ENCODE measurements at places on chromosomes 2 and 18.
A peak's percentile ranks its signal among the peaks of the same experiment; 100 is the strongest.

- peak; percentile 49 for DNase-seq
Measured at GRCh38 chr2:3423492-3424170, 44.1 kb downstream of the TRAPPC12 start.

GRCh38 chr18:78911751-78912283, 67.8 kb upstream of the SALL3 start:
- no peak for DNase-seq

DNA sequence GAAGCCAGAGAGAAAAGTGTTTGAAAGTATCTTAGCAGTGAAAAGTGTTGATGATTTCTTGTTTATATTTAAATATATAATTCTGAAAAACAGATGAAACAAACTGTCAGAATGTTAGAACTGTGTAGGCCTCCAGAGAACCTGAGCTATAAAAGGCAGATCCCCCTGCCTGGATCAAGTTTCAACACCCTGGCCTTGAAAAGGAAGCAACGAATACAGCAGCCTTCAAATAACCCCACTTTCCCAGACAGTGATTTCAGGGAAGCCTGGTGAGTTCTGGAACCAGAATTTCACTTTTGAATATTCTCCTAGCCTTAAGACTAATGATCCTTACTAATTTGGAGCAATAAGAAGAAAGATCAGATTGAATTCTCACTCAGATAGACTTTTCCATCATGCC, 13.3 kb upstream of the TRIM43 start:
- DNase-seq: no peak

DNA sequence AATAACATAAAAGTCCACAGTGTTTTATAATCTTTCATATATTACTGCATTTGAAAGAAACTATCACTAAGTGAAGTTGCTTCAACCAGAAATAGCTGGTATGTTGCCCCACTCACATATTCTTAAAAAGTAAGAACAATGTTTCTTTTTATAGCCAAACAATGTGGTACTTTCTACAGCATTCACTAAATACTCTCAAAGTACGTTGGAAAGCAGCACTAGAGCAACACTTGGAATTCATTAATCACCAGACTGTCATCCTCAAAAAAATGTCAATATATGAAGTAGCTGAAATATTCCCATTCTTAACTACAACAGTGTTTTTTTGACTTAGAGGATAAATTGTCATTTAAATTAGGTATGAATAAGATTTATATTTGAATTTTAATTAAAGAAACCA, 32.8 kb downstream of the COBLL1 start:
- DNase-seq: no peak

DNA sequence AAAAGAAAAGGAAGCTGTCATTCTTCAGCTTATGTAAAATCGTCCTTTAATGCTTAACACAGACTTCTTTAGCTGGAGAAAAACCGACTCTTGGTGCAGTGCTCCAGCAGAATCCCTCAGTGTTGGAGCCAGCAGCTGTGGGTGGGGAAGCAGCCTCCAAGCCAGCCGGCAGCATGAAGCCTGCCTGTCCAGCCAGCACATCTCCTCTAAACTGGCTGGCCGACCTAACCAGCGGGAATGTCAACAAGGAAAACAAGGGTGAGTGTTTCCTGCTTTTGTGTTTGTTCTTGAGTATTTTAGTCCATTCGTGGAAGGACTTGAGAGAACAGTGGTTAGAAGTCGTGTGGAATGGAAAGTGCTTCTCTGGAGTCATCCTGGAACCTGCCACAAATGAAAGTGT, 38.9 kb downstream of the KDM3A start:
- DNase-seq: no peak

DNA sequence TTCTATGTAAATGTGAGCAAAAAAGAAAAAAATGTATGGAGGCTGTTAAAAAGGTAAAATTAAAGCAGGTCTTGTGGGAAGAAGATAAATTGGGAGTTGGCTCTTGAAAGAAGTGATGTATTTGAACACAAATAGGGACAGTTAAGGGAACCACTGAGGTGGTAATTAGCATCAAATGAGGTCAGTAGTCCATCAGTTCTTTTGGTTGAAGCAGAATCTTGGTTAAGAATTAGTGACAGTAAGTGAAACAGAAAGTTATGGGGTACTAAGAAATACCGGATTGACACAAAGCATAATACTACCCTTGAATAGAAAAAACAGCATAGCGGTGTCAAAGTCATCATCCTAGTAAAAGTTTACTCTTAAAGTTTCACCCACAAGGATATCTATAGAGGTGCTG, 352.6 kb upstream of the VRK2 start:
- no peak for DNase-seq

- no peak for DNase-seq
Measured at GRCh38 chr2:105882920-105883435, 138.3 kb downstream of the NCK2 start.

- no peak for DNase-seq
Measured at GRCh38 chr2:223944166-223944702, 901 bp downstream of the WDFY1 start.

- DNase-seq: no peak
Measured at GRCh38 chr2:63012541-63012940, 38.1 kb upstream of the OTX1 start.

DNA sequence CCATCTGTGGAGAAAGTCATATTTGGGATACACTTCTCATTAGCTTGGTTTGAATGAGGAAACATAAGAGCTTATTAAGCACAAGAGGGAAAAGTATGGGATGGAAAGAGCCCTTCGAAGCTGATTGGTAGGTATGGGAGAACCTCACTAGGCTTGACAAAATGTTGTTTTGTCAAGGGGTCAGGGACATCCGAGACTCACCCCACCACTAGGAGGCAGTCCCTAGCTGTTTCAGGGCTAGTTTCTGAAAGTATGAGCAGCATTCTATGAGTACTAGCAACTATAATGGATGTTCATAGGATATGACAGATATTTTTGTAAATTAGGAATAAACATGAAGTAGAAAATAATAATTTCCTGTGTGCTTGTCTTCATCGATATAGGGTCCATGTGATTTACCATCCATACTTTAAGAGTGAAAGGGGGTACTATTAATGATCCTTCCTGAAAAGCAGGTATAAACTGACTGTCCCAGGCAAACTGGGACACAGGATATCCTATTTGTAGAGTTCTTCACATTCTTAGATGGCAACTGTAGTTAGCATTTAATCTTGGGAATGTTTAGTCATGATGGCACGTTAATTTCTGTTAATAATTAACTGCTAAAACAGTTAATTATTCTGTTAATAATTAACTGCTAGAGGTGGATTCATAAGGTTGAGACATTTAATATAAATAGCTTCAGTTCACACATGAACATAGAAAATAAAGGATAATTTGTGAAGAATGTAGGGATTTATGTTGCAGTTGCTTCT, 28.4 kb downstream of the OTX1 start:
- DNase-seq: no peak

DNA sequence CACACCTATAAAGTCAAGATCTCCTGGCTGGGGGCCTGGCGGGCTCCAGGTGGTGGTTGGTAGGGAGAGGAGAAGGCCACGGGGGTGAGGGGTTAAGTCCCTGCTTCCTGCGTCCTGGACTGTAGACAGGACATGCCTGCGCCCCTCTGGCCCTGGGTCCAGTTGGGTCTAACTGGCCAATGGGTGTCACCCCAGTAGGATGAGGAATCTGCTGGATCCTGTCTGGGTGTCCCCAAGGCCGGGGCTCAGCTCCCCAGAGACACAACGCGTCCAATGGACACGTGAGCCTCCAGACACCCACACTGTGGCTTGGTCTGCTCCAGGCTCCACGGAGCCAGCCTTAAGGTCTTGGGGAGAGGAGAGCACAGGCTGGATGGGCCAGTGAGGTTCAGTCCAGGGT, 19.6 kb downstream of the AQP12A start:
- no peak for DNase-seq

DNA sequence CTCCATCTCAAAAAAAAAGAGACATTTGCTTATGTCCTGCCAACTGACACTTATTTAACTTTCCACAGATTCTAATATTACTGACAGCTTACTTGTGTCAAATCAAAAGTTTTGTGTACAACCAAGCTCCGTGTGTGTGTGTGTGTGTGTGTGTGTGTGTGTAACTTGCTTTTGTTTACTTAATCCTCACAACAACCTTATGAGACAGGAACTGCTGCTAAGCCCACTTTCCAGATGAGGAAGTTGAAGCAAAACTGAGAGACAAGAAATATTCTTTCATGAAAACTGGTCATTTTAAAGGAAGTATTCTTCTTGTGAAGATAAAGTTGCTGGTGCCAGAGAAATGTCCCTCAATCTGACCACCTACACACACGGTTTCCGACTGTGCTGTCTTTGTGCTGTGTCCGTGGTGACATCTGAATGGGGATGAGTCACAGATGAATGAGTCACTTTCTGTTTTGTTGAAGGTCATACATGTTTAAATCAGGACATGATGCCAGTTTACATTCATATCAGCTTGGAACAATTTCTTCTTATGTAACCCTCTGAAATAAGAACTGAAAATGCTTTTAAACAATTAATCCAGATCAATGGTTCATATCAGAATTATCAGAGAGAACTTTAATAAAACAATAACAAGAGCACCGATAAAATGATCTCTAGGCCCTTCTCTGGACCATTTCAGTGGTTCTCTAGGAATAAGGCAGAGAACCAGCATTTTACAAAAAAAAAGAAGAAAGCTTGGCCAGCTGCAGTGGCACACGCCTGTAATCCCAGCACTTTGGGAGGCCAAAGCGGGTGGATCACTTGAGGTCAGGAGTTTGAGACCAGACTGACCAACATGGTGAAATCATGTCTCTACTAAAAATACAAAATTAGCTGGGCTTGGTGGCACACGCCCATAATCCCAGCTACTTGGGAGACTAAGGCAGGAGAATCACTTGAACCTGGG, 95.5 kb downstream of the THNSL2 start:
- DNase-seq: no peak

DNA sequence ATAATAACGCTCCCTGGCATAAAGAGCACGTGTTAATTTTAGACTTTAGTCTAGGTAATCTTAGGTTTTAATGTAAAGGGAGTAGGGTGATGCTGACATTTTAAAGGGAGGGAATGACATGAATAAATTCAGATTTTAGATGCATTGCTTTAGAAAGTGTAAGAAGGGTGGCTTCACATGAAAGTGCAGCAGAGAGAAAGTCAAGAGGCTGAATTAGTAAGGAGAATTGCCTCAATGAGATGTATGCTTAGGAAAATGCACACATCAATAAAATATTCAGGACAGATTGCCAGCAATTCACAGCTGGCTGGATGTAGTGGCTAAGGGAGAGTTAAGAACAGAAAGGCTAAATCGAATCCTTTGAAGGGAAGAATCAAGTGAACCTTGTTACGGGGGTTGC, 165.5 kb upstream of the CDH19 start:
- DNase-seq: no peak

DNA sequence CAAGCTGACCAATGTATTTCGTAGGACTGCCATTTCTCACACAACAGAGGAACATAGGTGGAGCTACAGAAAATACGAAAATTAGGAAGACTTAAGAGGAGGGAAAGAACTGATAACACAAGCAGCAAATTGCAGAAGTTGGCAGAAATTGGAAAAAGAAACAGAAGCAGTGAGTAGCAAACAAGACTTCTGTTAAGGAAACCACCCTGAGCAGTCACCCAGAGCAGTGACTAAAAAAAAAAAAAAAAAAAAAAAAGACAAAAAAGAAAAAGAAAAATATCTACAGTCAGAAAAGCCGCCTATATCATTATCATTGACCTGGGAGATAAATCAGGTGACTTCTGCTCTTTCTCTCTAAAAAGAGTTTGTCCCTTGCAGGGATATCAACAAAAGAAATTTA, 21.4 kb downstream of the STK17B start:
- DNase-seq: no peak

- DNase-seq: no peak
Measured at GRCh38 chr2:134683561-134684112, 35.2 kb downstream of the TMEM163 start.

DNA sequence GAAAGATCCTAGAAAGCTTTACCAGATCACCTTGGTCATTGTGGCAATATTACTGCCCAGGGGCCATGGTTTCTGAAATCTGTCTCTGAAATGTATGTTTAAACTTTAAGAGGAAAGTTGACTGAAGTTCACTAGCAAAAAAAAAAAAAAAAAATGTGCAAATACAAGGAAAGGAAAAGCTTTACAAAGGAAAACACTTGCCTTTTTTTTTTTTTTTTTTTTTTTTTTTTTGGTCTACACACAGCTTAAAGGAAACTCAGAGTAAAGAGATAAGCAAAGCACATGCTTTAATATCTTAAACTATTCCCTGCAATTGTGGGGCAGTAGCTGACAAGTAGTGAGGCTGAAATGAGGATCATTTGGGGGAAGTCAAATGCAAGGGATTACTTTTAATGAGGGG, 174.2 kb upstream of the EPAS1 start:
- no peak for DNase-seq

GRCh38 chr2:42809819-42810120, 17.4 kb upstream of the HAAO start:
- peak; percentile 33 for DNase-seq

DNA sequence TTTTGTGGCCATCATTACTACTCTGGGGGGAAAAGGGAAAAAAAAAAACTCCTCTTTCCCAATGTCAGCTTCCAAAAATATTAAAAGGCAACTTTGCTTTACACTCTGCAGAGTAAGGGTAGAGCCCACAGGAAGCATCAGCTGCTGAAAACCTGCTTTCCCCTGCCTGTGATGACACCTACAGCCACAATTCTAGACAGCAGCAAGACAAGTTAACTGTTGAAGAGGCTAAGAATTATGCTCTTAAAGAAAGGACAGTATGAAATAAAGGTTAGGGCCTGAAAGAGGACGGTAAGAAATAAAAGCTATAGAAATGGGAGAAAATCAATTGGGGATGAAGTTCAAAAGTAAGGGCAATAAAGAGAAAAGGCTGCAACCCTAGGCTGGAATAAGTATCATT, 3.0 kb downstream of the PDE11A start:
- DNase-seq: no peak

DNA sequence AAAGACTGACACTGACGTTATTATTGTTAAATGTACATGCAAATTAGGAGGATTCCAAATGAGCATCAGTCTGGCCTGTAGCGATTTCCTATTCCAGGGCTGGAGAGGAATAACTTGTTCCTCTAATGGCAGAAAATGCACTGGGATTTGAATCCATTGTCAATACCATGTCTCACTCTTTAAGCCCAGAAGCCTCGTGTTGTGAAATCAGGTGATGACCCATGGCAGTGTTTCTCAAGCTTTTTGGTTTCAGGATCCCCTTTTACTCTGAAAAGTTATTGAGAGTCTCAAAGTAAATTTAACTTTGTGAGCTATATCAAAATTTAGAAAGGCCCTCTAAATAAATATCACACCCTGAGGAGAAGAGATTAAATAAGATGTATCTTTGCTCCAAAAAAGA, 279.2 kb downstream of the GALR1 start:
- DNase-seq: no peak

DNA sequence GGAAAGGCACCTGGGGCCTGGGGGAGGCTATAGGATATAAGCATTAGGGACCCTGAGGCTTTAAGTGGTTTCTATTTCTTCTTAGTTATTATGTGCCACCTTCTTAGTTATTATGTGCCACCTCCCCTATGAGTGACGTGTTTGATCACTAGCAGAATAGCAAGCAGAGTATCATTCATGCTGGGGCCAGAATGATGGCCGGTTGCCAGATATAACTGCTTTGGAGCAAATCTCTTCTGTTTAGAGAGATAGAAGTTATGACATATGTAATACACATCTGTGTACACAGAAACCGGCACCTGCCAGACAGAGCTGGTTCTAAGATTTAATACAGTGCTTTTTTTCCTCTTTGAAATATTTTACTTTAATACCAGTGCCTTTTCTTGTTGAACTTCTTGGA, 29.4 kb downstream of the LIPG start:
- no peak for DNase-seq
